ENCODE measurements at places on chromosomes 13 and 19.

- no peak for DNase-seq
Observed at GRCh38 chr13:107518292-107518691, 697.0 kb downstream of the LIG4 start.

DNA sequence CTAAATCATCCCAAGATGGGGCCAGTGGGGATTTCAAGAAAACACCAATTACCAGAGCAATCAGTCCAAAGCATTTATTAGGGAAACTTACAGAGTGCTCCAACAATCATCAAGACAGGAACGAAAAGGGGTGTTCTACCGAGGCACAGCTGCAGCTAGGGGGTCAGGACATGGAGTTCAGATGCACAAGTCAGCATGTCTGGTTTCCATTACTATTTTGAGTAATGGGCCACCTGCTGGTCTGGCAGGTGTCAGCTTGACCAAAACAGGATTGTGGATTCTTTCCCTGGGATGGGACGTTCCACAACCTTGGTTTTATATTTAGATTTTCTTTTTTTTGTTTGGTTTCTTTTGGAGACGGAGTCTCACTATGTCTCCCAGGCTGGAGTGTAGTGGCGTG lies 3.9 kb upstream of the UBL5 start:
- DNase-seq: no peak

- no peak for DNase-seq
Observed at GRCh38 chr19:49565261-49565660, 15.1 kb downstream of the NOSIP start.

DNA sequence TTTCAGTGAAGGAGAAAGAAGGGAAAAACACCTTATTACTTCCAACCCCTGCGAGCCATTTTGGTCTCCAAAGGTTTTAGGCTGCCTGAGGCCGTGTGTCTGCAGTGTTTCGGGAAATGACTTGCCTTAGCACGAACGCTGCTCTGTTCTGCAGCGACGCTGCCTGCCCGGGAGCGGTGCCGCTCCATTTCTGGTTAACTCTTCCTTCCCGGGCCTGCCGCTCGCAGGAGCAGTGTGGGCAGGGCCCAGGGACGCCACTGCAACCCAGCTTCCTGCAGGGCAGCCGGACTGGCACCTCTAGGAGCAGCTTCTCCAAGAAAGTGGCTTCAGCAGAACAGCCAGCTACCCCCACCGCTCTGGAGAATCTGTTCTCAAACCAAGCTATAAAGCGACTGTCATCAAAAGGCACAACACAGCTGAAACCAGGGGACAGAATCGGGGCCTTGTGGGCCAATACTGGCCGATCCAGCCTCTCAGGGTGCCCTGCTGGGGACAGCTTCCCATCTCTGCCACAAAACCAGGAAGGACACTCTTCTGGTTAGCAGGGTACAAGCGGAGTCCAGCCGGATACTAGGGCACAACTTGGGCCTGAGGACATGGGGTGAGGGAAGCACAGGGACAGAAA lies 72.2 kb downstream of the KCTD15 start:
- DNase-seq: no peak

- no peak for DNase-seq
Observed at GRCh38 chr13:62643007-62643483, 1227.4 kb upstream of the PCDH20 start.

- DNase-seq: no peak
Observed at GRCh38 chr19:17078036-17078919, 2.7 kb downstream of the MYO9B start.

DNA sequence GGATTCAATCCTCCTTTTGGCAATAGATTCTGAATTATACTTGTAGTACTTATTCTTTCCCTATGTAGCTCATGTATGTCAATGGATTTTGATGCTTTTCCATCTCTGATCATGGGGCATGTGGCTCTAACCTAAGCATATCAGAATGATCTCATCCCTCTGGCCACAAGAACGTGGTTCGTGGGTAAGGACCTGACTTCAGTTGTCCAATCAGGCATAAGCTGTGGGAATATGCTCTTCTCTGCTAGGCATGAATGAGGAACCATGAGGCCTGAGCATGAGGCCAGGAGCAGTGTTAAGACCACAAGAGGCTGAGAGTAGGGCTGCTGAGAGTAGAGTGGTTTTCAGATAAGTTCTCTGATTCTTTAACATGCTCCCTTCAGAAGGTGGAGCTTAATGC lies 292.4 kb upstream of the TSHZ3 start:
- no peak for DNase-seq

GRCh38 chr13:32938907-32939306 lies 77.3 kb upstream of the KL start:
- DNase-seq: no peak
